ENCODE measurements at places on chromosomes 1 and 21. TPM values are rescaled to one million over a fixed set of nuclear protein-coding genes. Genes with fewer than 3 reads are reported as not detected.

The BRDT gene
- total RNA-seq = not detected

GRCh38 chr1:60898987-60899386 lies 183.4 kb upstream of the NFIA start:
- DNase-seq = no peak

- DNase-seq = no peak
Measured at GRCh38 chr1:188476606-188477005, 1647.9 kb downstream of the PLA2G4A start.

The TDRD10 gene
- not detected for total RNA-seq

- no peak for DNase-seq
Measured at GRCh38 chr1:232915212-232915611, 35.2 kb upstream of the NTPCR start.

DNA sequence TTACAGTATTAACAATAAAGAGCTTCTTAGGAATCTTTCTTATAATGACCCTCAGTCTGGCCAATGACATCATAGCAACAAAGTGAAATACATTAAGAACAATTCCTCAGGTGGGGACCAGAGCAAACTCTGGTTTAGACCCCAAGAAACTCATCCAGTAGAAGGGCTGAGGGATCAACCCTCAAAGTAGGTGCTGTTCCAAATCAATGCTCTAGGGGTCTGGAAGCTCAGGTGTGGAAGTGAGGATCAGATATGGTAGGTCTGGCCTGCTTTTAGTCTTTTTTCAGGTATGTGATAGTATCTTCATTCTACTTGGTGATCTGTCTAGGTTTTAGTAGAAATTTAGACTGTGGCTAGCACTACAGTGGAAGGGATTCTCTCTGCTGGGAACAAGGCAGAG lies 291.7 kb downstream of the PDE4B start:
- no peak for DNase-seq

The REN gene
- total RNA-seq = not detected

DNA sequence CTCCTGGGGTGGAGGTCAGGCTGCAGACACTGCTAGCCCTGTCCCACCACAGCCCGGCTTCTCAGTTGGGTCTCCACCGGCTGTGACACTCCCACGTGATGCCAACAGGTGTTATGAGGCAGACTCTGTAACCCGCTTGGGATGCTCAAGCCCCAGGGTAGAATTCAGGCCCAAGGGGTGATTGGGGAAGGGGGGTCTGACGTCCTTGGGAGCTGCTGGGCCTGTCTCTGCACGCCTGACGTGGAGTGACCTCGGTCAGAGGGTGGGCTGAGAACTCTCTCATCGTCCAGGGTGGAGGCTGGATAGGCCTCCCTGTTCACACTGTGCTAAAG lies 7.7 kb upstream of the HES5 start:
- no peak for DNase-seq
